Motor neuron (in vitro differentiated cells): ENCODE measurements at places on chromosomes 7 and 10.

- ATAC-seq = no peak
Observed at GRCh38 chr10:4202938-4203337, 417.9 kb upstream of the KLF6 start.

DNA sequence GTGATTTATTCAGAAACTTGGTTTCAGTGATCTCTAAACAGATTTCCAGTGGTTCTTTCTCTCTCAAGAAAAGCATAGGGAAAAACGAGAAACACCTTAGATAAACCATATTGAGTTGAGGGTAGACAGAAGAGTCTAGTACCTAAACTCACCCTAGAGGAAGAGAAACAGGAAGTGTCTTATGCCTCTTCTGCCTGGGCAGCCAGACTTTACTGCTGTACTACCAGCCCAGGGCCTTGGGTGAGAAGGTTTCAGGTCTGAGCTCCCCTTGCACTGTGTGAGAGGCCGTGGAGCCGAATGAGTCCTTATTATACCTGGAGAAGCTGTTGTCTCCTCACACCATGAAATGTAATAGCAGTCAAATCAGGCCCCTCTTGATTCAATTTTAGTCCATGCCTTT lies 18.2 kb downstream of the HIF1AN start:
- no peak for ATAC-seq

DNA sequence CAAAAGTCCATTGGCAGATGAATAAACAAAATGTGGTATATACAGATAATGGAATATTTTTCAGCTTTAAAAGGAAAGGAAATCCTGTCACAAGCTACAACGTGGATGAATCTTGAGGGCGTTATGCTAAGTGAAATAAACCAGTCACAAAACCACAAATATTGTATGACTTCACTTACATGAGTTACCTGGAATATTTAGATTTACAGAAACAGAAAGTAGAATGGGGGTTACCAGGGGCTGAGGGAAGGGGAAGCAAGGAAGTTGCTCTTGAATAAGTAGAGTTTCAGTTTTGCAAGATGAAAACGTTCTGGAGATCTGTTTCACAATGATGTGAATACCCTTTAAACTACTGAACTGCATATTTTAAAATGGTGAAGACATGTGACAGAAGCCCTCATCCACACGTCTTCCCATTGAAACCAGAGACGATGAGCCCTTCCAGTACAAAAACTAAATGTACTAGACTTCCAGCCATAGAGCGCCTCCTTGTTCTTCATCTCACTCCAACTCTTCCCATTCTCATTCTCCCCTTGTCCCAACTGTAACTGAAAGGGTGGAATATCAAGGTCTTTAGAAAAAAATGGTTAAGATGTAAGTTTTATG lies 62.4 kb downstream of the MICU1 start:
- no peak for ATAC-seq

DNA sequence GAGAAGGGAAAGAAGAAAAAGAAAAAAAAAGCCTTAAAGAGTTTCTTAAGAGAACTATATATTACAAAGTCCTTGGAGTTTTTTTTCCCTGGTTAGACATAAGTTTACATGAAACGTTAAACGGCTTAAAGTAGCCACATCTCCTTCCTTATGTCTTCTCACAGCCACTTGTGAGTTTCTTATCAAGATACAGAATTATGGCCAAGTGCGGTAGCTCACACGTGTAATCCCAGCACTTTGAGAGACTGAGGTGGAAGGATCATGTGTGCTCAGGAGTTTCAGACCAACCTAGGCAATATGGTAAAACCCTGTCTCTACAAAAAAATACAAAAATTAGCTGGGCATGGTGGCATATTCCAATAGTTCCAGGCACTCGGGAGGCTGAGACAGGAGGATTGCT lies 54.3 kb downstream of the IKZF1 start:
- ATAC-seq = no peak

DNA sequence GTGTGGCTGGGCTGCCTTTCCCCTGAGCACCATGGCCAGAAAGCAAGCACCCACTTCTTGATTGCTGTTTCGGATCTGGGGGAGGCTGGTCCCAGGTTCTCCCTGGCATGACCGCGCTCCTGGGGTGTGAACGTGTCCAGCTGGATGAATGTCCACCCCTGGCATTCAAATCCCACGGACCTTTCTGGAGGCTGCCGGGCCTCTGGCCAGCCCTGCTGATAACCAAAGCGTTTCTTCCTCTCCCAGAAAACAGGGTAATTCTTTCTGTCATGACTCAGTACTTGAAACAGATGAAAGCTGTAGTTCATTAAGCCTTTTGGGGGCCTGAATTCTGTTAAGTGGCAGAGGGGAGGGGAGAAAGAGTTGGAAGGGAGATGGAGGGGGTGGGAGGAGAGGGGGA lies 73.1 kb upstream of the SAMD8 start:
- no peak for ATAC-seq

GRCh38 chr10:32266979-32267378 lies 80.0 kb downstream of the EPC1 start:
- ATAC-seq = peak; percentile 28

- no peak for ATAC-seq
Observed at GRCh38 chr10:47380341-47381102, 3.6 kb downstream of the ZNF488 start.

DNA sequence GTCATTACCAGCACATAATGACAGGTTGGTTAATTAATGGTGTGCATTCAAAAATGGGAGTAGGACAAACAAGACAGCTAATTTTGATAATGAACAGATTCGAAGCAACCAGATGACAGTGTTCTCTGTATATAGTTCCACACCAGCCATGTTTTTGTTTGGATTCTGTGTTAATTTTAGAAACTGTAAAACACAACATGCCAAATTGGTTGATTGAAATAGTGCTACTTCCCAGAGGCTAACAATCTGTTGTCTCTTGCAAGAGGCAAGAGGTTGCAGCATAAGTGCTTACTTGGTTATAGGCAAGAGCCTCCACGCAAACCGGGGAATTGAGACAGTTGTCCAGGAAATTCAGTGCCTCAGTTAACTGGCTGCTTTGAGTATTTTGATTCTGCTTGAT lies 170.2 kb upstream of the HABP2 start:
- no peak for ATAC-seq

DNA sequence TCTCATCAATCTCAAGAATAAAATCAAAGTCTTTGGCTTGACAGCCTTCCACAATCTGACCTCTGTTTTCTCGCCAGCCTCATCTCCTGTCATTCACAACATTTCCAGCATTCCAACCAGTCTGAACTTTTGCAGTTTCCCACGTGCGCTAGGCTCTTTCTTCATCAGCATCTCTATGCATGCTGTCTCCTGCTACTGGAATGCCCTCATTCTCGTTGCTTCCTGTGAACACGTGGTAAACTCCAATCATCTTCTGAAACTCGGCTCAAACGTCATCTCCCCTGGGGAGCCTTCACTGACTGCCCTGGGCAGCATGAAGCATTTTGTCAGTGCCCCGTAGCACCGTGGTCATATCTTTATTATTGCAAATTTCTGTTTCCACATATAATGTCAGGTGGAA lies 12.2 kb upstream of the RSBN1L start:
- ATAC-seq = peak; percentile 100
